ENCODE measurements at places on chromosomes 12 and 14. TPM values are rescaled to one million over a fixed set of nuclear protein-coding genes. Genes with fewer than 3 reads are reported as not detected.

The PIK3C2G gene
- total RNA-seq: not detected

The TMEM52B gene
- not detected for total RNA-seq

The C12orf56 gene
- not detected for total RNA-seq

The AQP5 gene
- total RNA-seq: not detected

The NKX2-1 gene
- total RNA-seq: not detected

The IKBIP gene
- total RNA-seq: 12.3 TPM

The CLMN gene
- total RNA-seq: 4.7 TPM

The C12orf54 gene
- not detected for total RNA-seq

The IL31 gene
- total RNA-seq: not detected

The AICDA gene
- total RNA-seq: not detected

The SLC6A12 gene
- 1.4 TPM for total RNA-seq

The OAS2 gene
- 8.0 TPM for total RNA-seq

The IL22 gene
- not detected for total RNA-seq

The HELB gene
- 3.1 TPM for total RNA-seq

The ASIC1 gene
- not detected for total RNA-seq

The NKX2-8 gene
- total RNA-seq: not detected

The ZNF605 gene
- 1.3 TPM for total RNA-seq

The ADCY4 gene
- 143 TPM for total RNA-seq

The FSCB gene
- total RNA-seq: not detected

The NEUROD4 gene
- not detected for total RNA-seq

The APAF1 gene
- 15.5 TPM for total RNA-seq

The NTS gene
- total RNA-seq: not detected

The CLEC4C gene
- not detected for total RNA-seq
